Activated CD4-positive, CD25-positive, alpha-beta regulatory T cell (primary cell): ENCODE measurements at places on chromosomes 6 and 20.

DNA sequence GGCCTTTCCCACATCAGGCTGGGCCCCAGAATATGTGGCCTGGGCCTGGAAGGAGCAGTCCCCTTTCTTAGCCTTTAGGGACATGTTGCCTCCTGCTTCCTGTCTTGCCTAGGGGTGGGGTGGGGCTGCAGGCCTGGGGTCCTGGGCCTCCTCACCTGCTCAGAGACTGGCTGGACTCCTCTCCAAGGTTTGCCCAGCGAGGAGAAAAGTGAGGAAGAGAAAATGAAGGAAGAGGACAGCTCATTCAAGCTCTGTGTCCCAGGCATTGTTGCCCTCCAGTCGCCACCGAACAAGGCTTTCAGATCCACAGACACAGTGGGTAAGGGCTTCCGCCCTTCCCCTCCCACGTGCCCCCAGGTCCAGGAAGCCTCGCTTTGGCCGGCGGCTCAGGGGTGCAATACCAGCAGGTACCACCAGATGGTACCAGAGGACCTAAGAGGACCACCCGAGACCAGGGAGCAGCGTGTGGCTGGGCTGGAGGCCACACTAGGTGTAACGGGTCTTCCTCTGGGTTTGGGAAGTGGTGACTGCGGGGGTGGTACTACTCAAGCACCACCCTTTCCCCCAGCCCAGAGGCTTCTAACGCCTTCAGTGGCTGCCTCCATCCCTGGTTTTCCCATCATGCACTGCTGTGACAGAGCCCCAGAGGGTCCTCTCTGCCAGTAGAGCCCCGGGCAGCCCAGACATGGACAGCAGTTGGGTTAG is 5.5 kb upstream of the BAK1 start:
- peak; percentile 62 for DNase-seq

- DNase-seq, result no peak
Measured at GRCh38 chr6:170112583-170112860, 178.4 kb downstream of the DLL1 start.

GRCh38 chr6:119147101-119148053 is 68.9 kb upstream of the FAM184A start:
- DNase-seq, result no peak

- DNase-seq, result no peak
Measured at GRCh38 chr6:14966906-14967711, 278.8 kb upstream of the JARID2 start.

GRCh38 chr20:38172408-38172807 is 7.3 kb upstream of the TGM2 start:
- DNase-seq, result no peak

GRCh38 chr6:32940656-32941213 is at the start of gene HLA-DMB:
Gene HLA-DMB, minus strand, starts transcription at chr6:32941028. Its CDS starts 221 bp downstream, at chr6:32940807.
- DNase-seq, result peak; percentile 19

- no peak for DNase-seq
Measured at GRCh38 chr6:40701352-40702007, 114.3 kb upstream of the LRFN2 start.

- no peak for DNase-seq
Measured at GRCh38 chr6:1624851-1625781, 15.4 kb downstream of the FOXC1 start.

DNA sequence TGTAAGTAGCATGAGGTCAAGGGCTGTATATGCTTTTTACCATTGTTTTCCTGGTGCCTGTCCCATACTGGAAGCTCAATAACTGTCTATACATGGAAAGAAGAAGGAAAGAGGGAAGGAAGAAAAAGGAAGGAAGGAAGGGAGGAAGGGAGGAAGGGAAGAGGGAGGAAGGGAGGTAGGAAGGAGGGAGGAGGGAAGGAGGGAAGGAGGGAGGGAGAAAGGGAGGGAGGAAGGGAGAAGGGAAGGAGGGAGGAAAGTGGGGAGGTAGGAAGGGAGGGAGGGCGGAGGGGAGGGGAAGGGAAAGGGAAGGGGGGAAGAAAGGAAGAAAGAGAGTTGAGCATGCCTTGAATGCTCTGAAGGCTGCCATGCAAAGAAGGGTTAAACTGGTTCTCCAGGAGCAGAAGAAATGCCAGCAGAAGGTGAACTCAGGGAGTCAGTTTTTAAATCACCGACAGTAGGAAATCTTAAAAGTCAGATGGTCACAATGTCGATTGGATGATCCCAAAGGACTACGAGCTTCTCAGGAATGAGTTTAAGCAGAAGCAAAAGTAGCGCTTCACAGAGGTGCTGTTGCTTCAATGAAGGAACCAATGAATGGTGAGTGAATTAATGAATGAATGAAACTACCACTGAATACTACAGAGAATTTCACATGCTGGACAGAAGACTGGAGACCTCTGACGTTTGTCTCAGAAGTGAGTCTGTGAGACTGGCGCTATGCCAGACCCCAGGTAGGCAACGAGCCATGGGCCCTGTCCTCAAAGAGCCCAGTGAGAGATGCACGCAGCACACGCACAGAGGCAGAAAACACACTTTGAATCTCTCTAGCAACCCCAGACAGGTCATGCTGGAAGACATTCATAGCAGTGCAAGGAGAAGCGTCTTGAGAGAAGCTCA is 117.6 kb downstream of the MRPL14 start:
- no peak for DNase-seq

DNA sequence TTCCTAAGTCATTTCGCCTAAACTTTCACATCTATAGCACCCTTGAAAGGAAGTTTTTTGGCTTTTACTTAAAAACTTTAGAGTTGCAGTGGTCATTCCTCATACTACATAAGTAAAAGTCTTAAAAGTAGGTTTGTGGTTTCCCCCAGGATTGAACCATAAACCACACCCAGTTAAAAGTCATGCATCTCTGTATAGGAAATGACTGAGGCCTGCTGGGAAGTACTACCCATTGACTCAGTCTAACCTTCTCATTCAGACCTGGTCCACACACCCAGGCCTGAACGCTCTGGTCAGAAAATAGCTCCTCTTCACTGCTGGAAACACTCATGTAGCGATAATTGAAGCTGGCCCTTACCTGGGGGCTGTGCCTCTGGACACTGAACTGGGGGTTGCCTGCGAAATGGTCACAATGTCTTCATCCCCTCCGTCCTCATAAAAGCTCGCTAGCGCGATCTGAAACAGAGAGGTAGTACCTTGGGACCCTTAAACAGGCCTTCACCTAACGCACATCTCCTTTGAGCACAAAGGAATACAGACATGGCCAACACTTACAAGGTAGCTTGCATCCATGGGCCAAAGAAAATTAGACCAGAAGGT is 2.6 kb downstream of the NSFL1C start:
- DNase-seq, result no peak

DNA sequence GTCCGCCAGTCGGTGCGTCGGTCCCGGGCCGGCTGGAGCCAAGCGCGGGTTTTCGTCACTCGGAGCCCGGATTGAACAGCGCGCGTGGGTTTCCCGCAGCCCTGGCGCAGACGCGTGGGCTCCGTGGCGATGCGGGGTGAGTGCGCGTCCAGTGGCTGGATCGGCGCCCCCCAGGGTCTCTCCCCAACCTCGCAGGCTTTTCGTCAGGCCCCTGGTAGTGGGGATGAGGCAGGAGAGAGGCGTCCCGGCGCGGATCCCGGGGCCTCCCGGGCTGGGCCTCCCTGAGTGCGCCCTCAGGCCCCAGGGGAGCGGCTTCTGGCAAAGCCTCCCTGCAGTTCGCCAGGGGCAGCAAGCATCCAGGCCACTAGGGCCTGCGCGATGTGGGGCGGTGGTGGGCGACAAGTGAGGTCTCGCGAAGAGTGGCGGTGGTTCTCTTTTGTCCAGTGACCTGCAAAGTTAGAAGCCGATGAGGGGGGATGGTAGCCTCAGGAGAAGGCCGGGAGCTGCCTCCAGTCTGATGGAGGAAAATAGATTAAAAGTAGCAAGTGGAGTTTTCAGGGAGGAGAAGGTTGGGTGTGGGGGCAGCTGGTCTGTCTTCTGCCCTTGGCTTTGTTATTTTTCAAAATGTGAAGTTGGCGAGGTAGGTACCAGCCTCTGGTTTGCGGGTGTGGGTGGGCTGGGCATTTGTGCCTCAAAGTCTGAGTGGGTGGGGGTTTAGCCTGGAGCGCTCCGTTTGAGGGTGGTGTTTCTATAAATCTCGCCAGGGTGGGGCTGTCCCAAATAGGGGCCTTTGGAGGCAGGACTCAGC is 1.6 kb downstream of the TOX2 start:
- DNase-seq, result no peak
